ENCODE measurements at places on chromosomes 7 and 10.

DNA sequence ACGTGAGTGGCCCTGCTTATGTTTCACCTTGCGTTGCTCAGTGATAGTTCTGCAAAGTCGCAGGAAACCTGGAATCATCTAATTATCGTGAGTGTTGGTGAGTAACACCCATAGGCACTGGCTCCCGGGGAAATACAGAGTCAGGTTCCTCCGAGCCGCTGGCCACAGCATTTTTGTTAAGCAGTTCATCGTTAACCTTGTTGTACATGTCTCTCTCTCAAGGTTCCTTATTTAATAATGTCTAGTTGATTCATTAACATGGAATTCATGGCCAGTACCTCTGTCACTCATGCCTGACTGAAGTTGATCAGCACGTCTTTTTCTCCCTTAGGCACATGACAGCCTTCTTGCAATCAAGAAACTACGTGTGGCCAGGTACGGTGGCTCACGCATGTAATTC is 3.1 kb upstream of the ZFAND2A start:
- no peak for DNase-seq

DNA sequence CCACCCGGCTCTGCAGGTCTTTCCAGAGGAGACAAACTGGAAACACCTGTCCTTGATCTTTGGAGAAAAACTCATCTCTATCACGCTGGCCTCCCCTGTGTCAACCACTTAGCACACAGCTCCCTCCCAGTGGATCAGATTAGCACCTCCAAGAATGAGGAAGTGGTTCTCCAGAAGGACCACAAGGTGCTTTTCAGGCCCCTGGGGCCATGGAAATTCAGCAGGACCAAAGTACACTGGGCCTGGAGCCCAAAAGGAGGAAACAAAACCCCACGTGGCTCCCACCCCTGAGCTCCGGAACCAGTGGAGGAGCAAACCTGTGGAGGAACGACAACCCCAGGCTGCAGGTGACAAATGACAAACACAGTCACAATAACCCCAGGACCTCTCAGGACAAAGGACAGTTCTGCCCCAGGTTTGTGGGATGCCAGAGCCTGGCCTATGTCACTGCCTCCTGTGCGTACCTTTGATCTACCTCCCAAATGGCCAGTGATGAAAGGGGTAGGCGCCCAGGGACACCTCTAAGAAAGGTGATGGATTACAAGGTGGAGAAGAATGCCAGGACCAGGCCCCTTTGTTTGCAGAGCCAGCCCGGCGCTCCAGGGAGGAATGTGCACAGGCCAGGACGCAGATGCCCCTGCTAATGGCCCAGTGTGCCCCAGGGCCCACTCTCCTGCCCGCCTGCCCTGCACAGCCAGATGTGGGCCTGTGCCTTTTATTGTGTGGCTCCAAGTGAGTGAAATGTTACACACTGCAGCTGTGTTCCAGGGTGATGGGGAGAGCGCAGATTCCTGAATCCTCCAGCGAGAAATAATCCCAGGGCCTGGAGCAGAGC is 5.7 kb downstream of the TNS3 start:
- no peak for DNase-seq

DNA sequence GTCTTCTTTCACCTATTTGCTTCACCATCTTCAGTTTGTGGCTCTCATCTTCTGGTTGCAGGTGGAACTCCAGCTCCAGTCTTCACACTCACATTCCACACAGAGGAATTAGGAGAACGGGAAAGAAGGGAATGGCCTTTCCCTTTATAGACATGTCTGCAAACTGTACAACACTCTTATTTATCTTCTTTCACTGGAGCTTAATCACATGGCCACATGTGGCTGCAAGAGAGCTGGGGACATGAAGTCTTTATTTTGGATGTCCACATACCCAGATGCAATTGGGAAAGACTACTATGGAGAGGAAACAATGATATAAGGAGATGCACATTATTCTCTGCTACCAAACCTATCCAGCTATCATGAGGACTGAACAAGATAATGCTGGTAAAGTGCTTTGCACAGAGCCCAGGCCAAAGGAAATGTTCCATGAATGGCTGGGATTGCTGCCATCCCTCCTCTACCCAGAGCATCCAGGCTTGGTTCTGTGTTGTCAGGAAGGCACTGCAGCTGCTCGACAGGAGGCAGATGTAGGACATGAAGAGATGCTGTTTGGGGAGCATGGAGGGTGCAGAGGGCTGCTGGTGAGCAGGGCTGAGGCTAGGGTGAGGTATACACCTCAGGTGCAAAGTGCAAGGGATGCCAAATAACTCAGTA is 183.8 kb upstream of the TBX20 start:
- no peak for DNase-seq

GRCh38 chr7:138369797-138370196 is 90.3 kb upstream of the TRIM24 start:
- no peak for DNase-seq

DNA sequence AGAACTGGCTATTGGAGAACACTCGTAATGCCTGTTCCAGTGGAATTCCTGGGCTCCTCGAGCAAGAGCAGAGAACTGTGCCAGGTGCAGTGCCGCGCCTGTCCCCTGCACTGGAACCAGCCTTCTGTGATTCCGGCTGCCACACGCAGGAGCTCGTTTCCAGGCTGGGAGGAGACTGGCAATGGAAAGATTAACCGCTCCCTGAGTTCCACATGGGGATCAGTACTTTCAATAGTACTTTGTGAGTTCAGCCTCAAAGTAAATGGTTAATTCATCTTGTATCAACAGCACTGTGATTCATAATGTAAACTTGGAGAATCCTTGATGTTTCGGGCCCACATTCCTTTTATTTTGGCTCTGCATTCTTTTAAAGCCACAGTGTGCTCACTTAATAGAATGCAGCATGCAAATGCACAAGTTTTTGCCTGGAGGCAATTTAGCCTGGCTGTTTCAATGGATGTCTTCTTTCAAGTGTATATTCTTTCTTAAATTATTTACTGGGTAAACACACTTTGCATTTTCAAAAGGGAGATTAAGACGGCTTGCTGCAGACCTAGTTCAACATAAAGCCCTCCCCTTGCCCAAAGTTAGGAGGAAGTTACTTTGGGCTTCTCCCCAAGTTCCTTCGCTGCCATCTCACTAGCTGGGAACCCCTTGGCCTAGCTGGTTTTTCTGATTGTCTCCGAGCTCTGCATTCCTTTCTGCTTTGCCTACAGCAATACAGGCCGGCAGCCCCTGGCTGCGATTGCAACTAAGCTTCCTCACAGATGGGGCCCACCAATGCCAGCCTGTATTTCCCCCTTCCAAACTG is 138.1 kb upstream of the TCF7L2 start:
- DNase-seq: peak; percentile 89

- DNase-seq: no peak
Measured at GRCh38 chr7:96484091-96484490, 162.2 kb upstream of the SLC25A13 start.

- no peak for DNase-seq
Measured at GRCh38 chr10:129832573-129833467, 131.3 kb downstream of the EBF3 start.

DNA sequence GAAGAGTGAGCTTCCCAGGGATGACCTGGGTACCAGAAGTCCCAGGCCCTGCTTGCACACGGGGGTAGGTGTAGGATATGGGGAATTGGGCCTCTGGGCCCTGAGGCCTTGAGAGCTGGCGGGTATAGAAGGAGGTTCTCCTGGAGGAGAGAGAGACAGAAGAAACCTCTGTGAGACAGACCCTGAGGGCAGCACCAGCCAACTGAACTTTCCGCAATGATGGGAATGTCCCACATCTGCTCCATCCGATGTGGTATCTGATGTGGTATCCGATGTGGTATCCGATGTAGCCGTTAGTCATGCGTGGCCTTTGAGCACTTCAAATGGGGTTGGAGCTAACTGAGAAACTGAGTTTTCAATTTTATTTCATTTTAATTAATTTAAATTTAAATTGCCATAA is 30.6 kb upstream of the PLEKHA1 start:
- no peak for DNase-seq

DNA sequence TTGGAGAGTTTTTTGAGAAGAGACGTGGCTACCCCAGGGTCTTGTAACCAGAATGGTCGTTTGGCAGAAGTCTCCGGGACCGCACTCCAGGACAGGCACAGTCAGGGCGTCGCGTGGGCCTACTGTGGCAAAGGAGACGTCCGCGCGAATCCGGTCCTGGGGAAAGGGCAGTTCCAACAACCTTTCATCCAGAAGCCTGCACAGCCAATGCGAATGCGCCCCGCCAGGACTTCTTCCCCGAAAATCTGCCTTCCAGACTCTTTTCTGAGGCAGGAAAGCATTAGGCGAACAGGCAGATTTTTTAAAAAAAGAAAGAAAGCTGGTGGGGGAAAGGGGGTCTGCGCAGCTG is 2.0 kb downstream of the HPSE2 start:
- no peak for DNase-seq

- DNase-seq: no peak
Measured at GRCh38 chr7:113918946-113919345, at the start of gene PPP1R3A. TSS of gene PPP1R3A (minus strand) at chr7:113919009. CDS start at chr7:113918996, 13 bp downstream.

- DNase-seq: no peak
Measured at GRCh38 chr10:12489357-12489756, 140.0 kb downstream of the CAMK1D start.

DNA sequence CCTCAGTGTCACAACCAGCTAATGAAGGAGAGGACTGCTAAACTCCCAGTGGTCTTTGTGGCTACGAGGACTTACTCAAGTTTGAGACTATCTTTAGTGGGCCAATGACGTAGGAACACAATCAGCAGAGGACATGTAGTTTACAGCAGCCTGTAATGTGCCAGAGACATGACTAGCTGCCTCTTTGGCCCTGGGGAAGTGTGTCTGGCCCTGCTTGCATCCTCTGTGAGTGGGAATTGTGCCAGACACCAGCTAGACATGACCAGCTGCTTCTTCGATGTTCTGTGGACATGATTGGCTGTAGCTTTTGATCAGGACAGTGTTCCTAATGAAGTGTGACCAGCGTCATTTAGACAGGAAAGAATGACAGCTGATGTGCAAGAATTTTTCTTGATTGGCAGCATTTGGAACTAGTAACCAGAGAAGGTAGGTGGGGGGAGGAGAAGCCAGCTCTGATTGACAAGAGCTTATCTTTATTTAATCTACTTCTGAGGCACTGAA is 141.7 kb downstream of the AUTS2 start:
- DNase-seq: peak; percentile 35

DNA sequence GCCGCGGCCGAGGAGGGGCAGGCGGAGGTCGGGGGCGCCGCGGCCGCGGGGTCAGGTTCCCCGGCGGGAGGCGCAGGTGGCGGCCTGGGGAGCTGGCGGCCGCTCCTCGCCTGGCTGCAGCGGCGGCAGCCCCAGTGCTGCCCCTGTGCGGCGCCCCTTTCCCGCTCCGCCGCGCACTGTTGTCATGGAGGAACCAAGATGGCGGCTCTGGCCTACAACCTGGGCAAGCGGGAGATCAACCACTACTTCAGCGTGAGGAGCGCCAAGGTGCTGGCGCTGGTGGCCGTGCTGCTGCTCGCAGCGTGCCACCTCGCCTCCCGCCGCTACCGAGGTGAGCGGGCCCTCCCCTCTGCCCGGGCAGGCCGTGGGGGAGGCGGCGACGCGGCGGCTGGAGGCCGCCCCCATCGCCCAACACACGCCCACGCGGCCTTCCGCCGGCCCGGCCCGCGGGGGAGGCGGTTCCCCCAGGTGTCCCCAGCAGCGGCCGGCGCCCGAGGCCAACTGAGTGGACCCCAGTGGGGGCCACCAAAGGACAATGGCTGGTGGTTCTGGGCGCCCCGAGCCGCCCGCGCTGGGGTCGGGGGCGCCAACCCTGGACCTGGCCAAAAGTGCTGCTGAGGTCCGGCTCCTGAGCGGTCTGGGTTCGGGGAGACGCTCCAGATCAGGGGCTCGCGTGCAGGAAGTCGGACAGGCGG is 425 bp downstream of the CASD1 start:
- DNase-seq: peak; percentile 65

- DNase-seq: no peak
Measured at GRCh38 chr10:105073999-105074398, 432.9 kb downstream of the SORCS3 start.

DNA sequence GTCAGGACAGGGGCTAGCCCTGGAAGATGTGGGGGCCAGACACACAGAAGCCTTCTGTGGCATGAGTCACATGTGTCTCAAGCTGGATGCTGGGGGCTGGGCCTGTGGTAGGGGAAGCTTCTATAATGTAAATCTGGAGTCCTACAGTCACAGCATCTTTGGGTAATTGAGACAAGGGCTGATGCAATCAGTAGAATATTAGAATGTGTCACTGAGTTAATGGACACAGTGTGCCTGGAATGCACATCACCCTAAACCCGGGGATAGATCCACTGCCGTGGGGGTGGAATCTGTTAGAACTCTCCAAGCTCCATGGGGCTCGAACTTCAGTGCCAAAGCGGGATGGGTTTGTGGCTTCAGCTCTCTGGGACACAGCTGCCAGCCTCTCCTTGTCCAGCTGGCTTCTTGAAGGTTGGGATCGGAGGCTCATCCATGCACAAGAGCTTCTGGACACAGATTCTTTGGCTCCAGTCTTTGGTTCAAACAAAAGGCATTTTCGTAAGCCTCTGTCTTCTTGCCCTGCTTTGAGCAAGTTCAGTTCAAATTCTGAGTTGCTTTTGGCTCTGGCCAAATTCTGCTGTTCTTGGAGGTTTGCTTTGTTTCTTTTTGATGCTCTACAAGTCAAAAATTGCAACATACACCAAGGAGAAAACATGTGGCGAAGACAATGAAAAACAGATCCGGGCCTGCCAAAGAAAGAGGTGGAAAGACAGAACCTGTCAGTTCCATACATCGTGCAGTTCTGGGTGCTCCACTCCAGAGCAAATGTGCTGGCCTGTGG is 194.8 kb upstream of the ZNF32 start:
- DNase-seq: peak; percentile 85

GRCh38 chr7:85186521-85187241 is at the start of gene SEMA3D:
TSS of gene SEMA3D (minus strand) at chr7:85187056. CDS start at chr7:85121891, 65,165 bp downstream.
- peak; percentile 87 for DNase-seq

GRCh38 chr7:133207687-133208086 is 45.2 kb upstream of the EXOC4 start:
- peak; percentile 9 for DNase-seq

- no peak for DNase-seq
Measured at GRCh38 chr7:108809356-108809755, 239.7 kb downstream of the DNAJB9 start.

GRCh38 chr10:98916526-98917125 is 319.0 kb downstream of the HPSE2 start:
- DNase-seq: no peak

DNA sequence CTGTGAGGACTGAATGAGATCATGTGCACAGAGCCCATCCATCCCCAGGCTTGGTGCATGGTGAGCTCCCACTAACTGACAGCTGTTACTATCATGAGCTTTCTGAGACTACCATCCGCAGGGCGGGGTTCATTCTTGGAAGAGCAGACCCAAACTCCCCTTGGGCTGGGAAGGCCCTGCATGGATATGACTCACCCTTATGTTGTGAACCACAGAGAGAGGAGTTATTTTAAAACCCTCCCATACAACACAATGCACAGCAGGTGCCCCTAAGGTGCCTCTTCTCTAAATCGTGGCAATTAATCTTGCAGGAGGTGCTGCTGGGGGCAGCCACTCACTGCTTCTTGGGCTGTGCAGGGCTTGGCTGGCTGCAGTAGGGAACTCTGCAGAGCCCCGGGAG is 219.1 kb downstream of the GFRA1 start:
- no peak for DNase-seq
